Epithelial cell of umbilical artery (primary cell): ENCODE measurements at places on chromosomes 11 and 22. TPM values are rescaled to one million over a fixed set of nuclear protein-coding genes. Genes with fewer than 3 reads are reported as not detected.

The MRGPRD gene
- total RNA-seq, result not detected in 2 replicates

The TUT1 gene
- 6.8 and 13.5 TPM in 2 replicates for total RNA-seq

The RBMXL2 gene
- total RNA-seq, result under 0.01 TPM in 1 of 2 replicates, not detected in the other

The POTEH gene
- not detected in 2 replicates for total RNA-seq

The MRGPRF gene
- total RNA-seq, result 0.30 and 0.32 TPM in 2 replicates

The SPON1 gene
- not detected in 2 replicates for total RNA-seq

The TMA7B gene
- not detected in 2 replicates for total RNA-seq

The POLD3 gene
- 9.7 and 15.2 TPM in 2 replicates for total RNA-seq

The LMNTD2 gene
- total RNA-seq, result 0.30 and 0.65 TPM in 2 replicates

The SCGB2A2 gene
- not detected in 2 replicates for total RNA-seq
